ENCODE measurements at places on chromosomes 12 and 14.

GRCh38 chr12:54941659-54942058 is 42.9 kb downstream of the TESPA1 start:
- no peak for DNase-seq

DNA sequence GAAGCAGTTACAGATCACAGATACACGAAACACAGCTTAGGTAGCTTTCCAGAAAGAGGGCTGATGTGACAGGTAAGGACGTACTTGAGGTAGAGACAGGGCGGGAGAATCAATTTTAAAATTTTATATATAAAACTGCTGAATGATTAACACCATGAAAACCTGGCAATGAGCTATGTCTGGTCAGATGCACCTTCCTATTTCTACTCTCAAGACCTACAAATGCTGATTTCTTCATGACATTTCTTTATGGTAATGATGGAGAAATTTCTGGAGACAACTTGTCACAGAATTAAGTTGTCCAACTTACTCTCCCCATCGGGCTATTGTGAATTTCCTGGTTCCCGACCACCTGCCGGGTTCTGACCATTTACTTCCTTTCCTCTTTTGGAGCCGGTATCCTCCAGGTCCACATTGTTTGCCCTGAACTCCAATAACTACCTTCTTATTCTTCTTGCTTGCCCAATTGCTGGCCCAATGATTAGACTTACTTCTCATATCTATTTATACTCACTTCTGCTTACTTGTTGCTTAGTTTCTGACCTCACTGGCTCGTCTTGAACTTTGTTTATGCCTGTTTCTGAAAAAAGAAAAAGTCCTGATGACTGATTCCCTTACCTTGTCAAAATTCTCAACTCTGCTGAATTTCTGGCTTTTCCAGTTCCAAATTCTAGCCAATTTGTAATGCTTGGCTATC is 12.8 kb upstream of the ATP2B1 start:
- DNase-seq, result no peak

- DNase-seq, result no peak
Measured at GRCh38 chr12:86950444-86950843, 694.3 kb upstream of the MGAT4C start.

- DNase-seq, result no peak
Measured at GRCh38 chr12:119593578-119594398, at the start of gene TMEM233. Gene TMEM233, plus strand, starts transcription at chr12:119593774. Its CDS starts 75 bp downstream, at chr12:119593849.

GRCh38 chr12:72203764-72204335 is 68.3 kb upstream of the TRHDE start:
- DNase-seq, result no peak

DNA sequence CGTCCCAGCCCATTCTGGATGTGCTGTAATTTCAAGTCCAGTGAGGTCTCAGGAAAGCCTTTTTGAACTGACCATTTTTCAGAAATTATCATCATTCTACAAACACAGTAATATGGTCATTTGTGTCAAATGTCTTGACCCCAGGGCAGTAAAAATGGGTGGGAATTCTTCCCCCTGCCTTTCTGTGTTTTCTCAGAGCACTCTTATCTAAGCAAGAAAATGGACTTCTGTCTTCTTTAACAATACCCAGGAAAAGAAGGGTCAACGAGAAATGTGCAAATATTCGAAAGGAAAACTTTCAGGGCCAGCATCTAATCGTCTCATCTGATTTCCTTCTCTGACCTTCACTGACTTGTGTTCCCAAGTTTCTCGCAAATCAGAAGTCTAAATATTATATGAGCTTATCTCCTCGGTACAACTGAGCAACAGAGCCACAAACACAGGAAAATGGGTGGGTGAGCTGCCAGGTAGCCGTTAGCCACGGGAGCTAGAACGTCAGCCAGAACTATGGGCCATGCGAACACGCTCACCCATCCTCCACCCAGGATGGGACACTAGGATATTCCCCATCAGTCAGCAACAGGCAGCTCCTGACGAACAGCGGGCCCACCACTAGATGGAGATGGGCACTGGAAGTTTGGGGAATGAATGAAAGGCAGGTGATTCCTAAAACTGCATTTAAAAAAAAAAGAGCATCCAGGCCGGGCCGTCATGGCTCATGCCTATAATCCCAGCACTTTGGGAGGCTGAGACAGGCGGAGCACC is 57.1 kb downstream of the VWF start:
- DNase-seq, result peak; percentile 49

DNA sequence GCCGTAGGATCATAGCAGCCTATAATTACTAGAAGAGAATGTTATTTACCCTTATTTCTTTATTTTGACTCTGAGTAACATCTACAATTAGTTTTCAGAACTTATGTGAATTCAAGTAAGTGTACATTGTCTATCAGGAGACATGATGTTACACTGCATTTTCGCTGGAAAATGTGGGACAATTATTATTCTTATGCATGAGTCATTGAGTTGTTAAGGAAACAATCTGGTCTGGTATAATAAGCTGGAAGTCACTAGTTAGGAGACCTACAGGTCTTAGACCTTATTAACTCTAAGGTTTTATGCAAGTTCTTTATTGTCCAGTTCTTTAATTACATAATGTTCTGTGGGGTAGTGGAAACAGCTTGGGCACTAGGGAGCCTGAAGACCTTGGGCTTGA is 5.8 kb downstream of the KTN1 start:
- no peak for DNase-seq

- DNase-seq, result no peak
Measured at GRCh38 chr12:56461235-56462159, 6.9 kb upstream of the SPRYD4 start.

GRCh38 chr12:44313188-44313587 is 477.3 kb downstream of the TMEM117 start:
- DNase-seq, result no peak

DNA sequence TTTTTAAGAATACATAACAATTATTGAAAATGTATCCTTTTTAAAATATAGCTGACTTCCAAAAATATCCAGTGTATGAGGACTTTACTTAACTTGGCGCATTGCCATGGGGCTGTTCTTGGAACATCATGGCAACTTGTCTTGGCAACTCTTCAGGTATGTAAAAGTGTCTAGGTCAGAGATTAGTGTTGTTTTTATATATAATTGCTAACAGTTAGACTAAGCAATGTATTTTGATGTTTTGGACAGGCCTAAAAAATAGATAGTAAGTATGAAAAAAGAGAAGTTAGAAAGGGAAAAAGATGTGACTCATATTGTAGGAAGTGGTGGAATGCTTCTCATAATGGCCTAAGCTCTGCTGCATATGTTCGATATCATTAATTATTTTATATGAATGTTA is 70.9 kb downstream of the MON2 start:
- DNase-seq, result peak; percentile 35

- no peak for DNase-seq
Measured at GRCh38 chr12:67919406-67919805, 69.8 kb upstream of the IFNG-AS1 start.

GRCh38 chr12:67572492-67572891 is 76.1 kb upstream of the DYRK2 start:
- DNase-seq, result no peak

DNA sequence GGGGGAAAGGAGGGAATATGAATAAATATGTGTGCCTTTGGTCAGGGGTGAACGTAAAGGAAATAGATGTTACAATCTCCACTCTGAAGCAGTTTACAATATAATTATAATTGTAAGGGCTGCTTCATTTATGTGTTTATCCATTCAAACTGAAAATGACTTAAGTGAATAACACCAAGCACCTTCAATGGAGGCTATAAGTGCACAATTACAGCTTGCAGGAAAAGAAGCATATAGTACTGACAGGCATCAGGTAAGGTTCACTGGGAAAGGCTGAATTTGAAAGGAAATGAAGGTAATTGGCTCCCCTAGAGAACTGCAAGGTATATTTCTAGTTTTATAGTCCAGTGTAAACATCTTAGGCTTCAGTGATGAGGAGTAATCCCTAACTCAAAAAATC is 192.7 kb downstream of the STXBP6 start:
- no peak for DNase-seq

DNA sequence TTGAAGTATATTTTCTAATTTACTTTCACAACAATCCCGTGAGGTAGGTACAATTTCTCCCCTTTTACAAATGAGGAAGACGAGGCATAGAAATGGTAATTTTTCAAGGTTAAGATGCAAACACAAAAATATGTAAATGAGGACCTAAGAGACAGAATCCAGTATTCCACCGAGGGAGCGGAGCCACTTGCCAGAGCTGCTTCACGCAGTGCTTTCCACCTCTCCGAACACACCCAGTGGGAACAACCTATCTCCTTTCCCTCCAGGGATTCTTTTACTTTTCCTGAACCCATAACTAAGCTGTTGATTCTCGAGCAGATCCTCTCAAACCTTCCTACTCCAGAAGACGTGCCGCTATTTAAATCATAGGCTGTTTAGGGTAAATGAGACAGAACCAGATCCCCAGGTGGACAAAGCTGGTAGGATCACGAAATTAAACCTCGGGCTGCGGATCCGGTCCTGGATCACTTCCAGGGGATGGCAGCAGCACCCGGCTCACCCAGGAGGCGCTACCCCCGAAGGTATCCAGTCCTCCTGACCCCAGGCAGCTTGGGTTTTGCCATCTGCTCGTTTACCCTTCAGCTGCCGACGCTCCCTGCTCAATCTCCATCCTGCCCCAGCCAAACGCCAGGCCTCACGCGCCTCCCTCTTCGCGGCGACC is 1.5 kb downstream of the DDHD1 start:
- DNase-seq, result peak; percentile 82

GRCh38 chr14:101184104-101184455 is 280.6 kb upstream of the RTL1 start:
- DNase-seq, result no peak

GRCh38 chr14:51139121-51139681 is 44.3 kb upstream of the TRIM9 start:
- no peak for DNase-seq

DNA sequence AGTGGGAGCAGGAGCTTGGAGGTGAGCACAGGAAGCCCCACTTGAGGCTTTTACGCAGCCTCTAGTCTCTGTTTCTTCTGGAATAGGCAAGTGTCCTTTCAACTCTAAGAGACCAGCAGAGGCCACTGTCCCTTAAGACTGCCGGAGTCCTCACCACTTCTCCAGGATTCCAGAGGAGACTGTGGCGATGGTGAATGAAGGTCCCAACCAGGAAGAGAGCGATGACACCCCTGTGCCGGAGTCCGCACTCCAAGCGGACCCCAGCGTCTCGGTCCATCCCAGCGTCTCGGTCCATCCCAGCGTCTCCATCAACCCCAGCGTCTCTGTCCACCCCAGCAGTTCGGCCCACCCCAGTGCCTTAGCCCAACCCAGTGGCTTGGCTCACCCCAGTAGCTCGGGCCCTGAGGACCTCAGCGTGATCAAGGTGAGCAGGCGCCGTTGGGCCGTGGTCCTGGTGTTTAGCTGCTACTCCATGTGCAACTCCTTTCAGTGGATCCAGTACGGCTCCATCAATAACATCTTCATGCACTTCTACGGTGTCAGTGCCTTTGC is 442 bp downstream of the FLVCR2 start:
- peak; percentile 75 for DNase-seq

DNA sequence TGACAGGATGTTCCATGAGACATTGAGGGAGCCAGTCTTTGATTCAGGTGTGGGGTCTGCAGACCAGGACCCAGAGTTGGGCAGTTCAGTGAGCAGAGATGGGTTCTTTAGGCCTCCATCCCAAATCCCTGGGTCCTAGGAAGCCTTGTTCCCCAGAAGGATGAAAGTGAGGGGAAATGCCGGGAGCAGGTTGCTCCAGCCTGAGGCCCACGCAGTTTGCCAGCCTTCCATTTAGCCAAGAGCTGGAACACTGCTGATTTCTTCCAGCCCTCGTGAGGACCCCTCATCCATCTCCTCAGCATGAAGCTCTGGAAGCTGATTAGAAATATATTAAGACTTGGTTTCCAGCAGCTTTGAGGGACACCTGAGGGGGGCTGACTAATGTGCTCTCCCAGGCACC is 12.1 kb downstream of the C14orf132 start:
- no peak for DNase-seq

GRCh38 chr12:29242921-29243431 is 93.9 kb downstream of the FAR2 start:
- no peak for DNase-seq

- DNase-seq, result no peak
Measured at GRCh38 chr12:11609045-11609444, 40.4 kb upstream of the ETV6 start.

GRCh38 chr12:30613119-30613830 is 82.4 kb downstream of the IPO8 start:
- no peak for DNase-seq

DNA sequence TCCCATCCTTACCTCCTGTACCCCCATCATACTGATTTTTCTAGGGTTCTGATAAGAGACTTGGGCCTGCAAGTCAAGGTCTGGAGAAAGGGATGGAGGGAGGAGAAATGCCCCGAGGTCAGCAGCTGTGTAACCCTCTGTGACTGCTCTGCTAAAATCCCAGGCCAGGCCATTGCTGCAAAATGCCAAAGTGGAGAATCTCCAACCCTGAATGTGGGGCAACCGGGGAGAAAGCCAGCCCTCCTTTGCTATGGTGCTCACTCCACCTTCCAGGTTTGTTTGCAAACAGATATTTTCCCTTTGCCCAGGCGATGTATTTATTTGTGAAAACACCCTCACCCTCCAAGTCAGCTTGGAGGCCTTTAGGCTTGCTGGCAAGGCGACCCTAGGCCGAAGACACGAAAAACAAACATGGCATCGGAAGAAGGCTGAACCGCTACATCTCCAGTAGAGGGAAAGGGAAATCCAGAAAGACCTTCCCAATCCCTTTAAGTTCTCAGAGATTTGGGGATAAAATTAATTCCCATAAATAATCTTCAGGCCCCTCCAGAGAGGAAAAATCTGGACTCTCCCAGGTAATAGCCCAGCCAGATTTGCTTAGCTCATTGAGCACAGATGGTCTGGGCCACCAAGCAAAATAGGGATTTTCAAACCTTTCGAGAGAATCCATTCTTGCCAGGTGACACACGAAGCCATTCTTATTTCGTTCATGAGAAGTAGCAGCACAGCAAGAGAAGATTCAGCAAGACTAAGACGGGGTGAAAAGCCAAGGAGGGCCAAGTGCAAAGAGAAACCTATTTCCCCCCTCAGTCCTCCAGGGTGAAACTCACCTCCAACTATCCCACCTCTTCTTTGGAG is 1.3 kb upstream of the TBX5 start:
- no peak for DNase-seq

GRCh38 chr14:104224506-104225277 is 86.3 kb downstream of the KIF26A start:
- no peak for DNase-seq

DNA sequence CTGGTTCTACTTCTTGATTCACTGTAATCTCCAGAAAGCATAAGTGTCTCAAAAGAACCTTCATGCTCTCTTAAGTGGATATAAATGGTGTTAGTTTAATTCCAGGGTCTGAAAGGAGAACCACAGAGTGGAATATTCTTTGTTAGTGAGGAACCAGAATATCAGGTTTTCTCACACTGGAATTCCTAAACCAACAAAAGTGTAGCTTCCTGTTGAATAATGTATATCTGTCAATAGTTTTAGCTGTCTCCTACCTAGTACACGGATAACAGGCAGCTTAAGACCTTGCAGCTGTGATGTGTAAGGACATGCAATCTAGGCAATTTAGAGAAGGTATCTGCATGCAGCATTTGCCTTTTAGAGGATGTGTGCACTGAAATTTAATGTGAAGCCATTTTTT is 24.0 kb downstream of the LRIG3 start:
- DNase-seq, result peak; percentile 73
